ENCODE measurements at places on chromosomes 2 and 18.

DNA sequence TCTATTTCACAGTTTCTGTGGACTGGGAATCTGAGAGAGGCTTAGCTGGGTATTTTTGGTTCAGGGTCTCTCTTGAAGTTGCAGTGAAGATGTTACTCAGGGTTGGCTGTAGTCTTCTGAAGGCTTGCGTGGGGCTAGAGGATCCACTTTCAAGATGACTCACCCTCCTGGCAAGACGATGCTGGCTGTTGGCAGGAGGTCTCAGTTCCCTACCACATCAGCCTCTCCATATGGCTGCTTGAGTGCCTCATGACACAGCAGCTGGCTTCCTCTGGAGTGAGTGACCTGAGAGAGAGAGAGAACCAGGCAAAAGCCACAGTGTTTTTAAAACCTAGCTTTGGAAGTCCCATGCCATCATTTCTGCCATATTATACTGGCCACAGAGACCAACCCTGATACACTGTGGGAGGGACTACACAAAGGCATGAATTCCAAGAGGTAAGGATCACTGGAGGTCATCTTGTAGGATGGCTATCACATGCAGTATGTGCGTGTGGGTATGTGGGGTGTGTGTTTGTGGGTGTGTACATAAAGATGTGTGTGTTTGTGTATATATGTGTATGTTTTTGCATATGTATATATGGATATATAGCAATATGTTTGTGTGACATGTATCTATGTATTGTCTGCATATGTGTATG lies 25.1 kb downstream of the DNPEP start:
- DNase-seq = no peak

- DNase-seq = no peak
Observed at GRCh38 chr2:207932106-207932505, 93.2 kb downstream of the PLEKHM3 start.

GRCh38 chr2:41718705-41719104 lies 329.1 kb upstream of the PKDCC start:
- DNase-seq = no peak

- no peak for DNase-seq
Observed at GRCh38 chr2:170170281-170171040, 7.5 kb upstream of the MYO3B start.

Data from stimulated activated CD4-positive, alpha-beta T cell treated with anti-CD3 and anti-CD28 coated beads, TNF-alpha, amount 100 ng/mL, for 1 hour (primary cell).